ENCODE measurements at places on chromosomes 2 and 18.
A peak's percentile ranks its signal among the peaks of the same experiment; 100 is the strongest.

GRCh38 chr2:1140389-1141003 is 189.8 kb downstream of the SNTG2 start:
- DNase-seq: no peak

DNA sequence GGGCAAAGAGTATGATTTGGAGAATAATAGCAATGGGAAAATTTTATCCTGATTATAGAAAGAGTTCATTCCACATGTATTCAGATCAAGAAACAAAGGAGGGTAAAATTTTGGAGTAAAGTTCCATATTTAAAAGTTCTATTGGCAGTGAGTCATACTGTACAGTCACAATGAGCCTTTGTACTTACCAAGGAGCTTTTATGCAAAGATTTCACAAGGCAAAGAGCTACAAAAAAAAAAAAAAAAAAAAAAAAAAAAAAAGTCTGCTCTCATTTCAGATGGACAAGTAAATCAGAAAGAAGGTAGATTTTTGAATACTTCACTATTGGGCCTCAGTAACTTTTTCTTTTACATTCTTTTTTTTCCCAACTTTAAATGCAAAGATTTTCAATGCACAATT is 1802.2 kb upstream of the PIK3C3 start:
- DNase-seq: no peak

- no peak for DNase-seq
These were observed 122.3 kb downstream of the PLCL1 start for GRCh38 chr2:197926673-197927072.

GRCh38 chr2:19682493-19682892 is 219.3 kb downstream of the TTC32 start:
- DNase-seq: no peak

- DNase-seq: no peak
These were observed 27.7 kb downstream of the FHL2 start for GRCh38 chr2:105371156-105371555.

GRCh38 chr2:677056-677958 is at the start of gene TMEM18:
TSS of gene TMEM18 (minus strand) at chr2:677406. CDS start at chr2:677345, 61 bp downstream.
- peak; percentile 97 for DNase-seq

- no peak for DNase-seq
These were observed 104.9 kb downstream of the ANKRD44 start for GRCh38 chr2:197205585-197206215.

GRCh38 chr2:85819811-85820510 is 66.2 kb downstream of the ATOH8 start:
- no peak for DNase-seq

GRCh38 chr2:10371441-10372196 is 68.9 kb downstream of the HPCAL1 start:
- DNase-seq: no peak

DNA sequence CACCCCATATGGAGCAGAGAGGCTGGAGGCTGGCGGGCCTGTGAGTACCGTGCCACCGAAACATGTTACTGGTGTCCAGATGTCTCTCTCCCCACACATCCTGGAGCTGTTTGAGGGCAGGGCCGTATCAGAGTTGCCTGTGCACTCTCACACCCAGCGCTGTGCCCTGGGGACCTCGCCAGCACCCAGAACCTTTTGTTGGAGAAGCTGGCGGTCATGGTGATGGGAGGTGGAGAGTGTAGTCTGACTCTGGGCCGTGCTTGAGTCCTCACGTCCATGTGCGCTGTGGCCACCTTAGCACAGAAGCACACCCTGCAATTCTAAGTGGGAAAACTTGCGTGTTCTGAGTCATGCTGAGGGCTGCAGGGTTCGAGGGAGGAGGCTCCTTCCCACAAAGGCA is 259.2 kb downstream of the NDUFA10 start:
- DNase-seq: no peak

DNA sequence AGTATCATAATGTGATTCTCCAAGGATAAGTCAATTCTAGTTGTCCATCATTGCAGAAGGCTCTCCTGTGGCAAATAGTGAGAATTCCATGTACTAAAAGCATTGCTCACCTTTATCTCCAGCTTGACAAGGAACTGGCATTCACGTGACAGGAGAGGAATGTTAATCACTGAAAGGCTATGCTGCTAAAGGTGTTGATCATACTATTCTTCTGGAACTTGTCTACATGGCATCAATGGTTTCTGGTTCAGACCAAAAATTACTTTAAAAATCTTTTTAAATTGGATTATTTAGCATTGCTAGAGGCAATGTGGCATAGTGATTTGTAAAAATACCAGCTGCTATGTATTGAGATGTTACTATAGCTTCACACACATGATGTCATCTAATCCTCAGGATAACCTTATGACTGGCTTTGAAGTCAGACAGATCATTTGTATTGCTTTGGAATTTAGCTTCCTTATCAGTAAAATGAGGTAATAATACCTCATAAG is 414.4 kb downstream of the MTX2 start:
- no peak for DNase-seq

DNA sequence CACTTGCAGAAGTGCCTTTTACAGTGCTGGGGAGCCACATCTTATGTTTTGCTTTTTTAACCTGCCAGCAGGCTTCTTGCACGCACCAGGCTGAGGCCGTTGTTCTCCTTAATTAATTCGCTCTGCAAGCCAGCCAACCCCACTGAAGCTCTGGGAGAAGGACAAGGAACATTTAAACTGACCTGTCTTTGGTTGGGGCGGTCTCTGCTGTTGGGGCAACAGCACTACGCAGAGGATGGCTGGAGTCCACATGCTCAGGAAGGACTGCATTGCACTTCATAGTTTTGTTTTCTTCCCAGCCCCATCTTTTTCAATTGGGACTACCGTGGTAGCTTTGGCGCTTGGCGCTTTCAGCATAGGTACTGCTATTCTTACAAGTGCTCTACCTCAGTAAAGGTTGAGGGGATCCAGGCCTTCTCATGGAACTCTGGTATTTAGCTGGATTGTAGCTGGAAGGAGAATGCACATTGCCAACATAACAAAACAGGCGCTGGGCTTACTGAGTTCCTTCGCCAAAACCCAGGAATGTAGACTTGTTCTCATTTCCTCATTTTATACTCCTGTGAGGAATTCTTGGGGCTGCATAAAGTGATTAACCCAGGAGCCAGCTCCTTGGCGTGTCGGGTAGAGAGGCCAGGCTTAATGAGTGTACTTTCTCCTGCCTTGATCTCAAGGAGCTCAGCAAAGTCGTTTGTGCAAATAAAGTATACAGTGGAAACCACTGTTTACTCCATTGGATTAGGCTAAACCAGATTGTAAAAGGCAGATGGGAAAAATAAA is 146.2 kb downstream of the PRKCE start:
- DNase-seq: no peak

DNA sequence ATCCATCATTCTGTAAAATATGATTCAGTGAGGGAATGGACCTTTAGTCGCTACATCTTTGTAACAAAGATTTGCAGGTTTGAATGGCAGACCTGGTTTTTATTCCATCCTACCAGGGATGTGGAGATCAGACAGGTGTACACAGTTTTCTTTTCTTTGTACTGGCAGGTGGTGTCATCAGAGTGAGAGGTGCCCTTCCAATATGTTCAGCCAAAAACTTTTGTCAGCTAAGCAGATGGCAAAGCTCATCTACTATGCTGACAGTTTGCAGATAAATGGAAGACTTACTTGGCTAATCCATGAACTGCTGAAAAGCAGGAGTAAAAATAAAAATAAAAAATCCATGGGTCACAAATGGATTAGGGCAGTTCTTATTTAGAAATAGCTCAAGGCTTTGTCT is 185.5 kb upstream of the DOK6 start:
- DNase-seq: peak; percentile 16

DNA sequence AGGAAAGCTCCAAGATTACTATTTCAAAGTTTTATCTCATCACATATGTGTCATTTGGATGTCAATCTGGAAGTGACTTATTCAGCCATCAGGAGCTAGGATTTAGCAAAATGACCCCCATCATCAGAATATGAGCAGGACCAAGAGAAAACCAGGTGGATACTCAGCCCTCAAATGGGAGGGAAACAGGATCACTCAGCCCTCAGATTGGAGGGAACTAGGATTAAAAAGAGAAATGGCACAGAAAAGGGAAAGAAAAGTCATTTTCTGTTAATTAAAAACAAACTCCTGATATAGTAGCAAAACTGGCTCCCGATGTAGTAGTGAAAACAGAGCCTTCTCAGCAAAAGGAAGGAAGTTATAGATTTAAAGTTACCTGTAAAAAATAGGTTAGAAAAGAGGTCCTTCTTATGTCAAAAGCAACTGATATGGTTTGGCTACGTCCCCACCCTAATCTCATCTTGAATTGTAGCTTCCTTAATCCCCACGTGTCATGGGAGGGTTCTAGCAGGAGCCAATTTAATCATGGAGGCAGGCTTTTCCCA is 69.0 kb upstream of the MYCN start:
- no peak for DNase-seq

- no peak for DNase-seq
These were observed 100.9 kb upstream of the TNP1 start for GRCh38 chr2:216960671-216961268.

GRCh38 chr2:58650781-58651180 is 409.7 kb upstream of the FANCL start:
- no peak for DNase-seq

GRCh38 chr18:48934415-48934722 is 16.4 kb downstream of the SMAD7 start:
- DNase-seq: no peak

DNA sequence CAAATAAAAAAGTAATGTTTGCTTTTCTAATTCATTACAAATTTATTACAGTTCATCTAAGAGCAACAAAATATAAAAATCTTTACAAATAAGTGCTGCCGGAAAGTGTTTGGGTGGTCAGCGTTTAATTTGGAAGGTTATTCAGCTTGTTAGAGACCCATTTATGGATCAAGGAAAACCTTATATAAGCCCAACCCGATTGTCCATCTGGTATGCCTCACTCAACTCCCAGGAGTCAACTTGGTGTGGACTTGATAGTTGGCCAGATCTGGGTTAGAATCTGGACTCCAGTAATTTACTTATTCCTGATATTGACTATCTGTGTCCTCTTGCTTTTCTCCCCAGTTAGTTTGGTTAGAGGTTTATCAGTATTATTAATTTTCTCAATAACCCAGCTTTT is 106.2 kb downstream of the KCTD1 start:
- peak; percentile 27 for DNase-seq

- DNase-seq: no peak
These were observed 2786.5 kb downstream of the RPIA start for GRCh38 chr2:91477731-91478672.

- DNase-seq: no peak
These were observed 541.5 kb downstream of the CNTNAP5 start for GRCh38 chr2:124566518-124566970.

DNA sequence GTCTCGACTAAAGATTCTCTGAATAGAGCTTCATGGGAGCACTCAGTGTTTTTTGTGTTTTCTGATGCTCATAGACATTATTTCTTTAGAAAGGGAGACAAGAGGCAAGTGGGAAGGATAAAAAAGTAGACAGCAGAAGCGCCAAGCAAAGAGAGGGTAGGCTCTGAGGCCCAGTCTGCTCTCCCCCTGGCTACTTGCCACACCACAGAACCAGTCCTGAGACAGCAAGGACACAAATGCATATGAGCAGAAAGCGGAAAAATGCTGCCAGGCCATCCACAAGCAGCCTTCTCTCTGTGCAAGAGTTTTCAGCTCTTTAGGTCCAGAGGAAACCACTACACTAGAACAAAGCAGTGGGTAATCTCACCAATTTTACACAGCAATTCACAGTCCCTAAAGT is 285.4 kb downstream of the ZNF521 start:
- no peak for DNase-seq

DNA sequence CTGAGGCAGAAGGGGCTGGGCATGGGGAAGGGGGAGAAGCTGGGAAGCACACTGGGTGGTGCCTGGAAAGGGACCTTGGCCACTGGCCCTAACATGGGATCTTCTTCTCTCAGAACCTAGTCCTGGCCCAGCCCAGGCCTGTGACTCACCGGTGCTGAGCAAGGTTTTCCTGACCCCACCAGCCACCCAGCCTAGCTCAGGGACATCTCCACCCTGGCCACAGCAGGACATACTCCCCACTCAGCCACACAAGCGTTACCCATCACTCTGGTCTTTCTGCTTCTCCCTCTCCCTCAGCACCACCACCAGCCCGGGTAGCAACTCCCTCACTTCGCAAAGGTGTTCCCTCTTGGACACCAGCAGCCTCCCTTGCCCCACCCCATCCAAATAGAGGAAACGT is 22.8 kb downstream of the TNS1 start:
- DNase-seq: no peak

- no peak for DNase-seq
These were observed 217.2 kb downstream of the TNS1 start for GRCh38 chr2:217785544-217786045.

GRCh38 chr2:219155054-219155644 is 5.5 kb downstream of the NHEJ1 start:
- peak; percentile 47 for DNase-seq

DNA sequence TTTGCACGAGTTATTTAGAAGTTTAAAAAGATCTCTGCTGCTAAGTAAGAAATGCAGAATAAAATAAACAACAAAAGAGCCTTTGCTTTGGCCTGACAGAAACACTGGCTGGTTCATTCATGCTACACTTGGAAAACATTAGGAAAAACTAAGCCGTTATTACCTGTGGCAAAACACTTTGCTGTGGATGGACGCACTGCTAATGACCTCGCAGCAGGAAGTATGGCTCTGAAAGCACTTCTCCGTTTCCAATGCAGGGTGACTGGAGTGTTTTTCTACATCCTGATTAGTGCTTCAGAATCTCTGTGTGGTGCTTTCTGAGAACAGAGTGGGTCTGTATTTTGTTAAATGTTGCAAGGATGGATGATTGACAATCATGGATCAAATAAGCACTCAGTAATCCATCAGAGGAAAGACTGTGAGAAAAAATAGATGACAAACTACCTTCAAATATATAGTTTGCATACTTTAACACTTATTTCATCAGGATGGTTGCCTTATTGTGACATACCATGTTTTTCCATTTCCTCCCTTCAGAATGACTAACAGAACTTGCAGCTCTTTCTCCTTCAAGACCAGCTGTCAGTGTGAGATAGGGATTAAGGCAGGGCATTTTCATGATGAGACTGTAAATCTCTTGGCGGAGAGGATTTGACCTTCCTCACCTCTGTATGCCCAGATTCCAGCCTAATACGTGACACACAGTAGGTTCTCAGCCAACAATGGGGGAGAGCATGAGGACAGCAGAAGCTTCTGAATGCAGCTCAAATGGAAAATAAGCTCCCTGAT is 38.0 kb downstream of the LINC00305 start:
- DNase-seq: no peak

GRCh38 chr18:37611614-37612279 is 46.1 kb upstream of the CELF4 start:
- DNase-seq: no peak

DNA sequence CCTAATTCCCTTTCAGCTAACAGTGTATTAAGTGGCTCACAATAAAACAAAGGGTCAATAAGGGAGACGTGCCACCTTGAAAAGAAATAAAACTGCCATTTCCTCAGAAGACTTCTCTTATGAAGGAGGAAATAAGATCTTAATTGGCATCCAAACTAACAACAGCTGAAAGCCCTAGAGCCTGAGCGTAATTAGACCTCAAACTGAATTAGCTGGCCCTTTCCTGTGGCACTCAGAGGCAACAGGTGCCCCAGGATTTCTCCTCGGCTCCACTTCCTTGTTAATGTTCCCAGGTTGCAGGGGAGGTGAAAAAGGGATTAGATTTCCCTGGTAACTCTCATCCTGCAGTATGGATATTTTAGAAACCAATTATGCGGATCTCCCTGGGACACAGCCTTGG is 804.3 kb downstream of the DCDC2C start:
- DNase-seq: no peak

All from NCI-H446 treated with DMSO at 0.1 percent for 48 hours (cell line).